ENCODE measurements at places on chromosomes 4 and X.

GRCh38 chr4:38153387-38153760 lies 193.2 kb downstream of the PTTG2 start:
- DNase-seq, result no peak

DNA sequence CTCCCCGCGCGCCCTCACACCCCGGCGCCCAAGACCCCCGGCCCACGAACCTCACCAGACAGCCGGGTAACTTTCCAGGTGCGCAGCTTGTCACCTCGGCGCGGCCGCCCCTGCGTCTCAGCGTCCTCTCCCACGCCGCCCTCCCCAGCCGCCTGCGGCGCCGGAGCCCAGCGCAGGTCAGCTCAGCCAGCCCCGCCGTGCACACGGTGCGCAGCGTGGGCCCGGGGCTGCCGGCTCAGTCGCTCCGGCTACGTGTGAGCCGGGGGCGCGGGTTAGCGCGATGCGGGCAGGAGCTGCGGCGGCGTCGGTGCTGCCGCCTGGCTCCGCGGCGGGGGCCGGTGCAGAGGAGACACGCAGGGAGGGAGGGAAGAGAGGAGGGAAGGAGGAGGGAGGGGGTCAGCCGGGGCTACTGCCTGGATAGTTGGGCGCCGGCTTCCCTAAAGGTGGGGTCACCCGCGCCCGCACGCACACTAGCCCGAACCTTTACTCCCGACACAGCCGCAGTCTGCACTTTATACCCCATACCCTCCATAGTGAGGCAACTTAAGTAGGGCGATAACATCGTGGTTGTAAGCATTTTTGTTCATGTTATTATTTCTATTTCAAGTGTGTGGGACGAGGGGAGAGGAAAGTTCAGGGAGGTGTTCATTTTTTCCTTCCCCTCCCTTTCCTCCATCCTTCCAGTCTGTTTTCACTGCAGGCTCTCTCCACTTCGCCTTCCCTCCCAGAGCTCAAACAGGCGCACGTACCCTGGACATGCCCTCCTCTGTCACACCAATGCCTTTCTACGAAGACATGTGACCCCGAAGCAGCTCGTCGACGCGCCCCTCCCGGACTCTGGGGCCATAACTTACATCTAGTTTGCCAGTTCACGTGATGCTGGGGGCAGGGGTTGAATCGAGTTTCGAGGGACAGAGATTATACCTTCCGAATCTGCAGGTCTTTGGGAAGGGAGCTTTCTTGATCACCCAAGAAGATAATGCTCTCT lies at the start of gene PRKG2:
Gene PRKG2, minus strand, starts transcription at position 342 of the 988 bp plus-strand sequence. CDS start 10,175 bp downstream, outside the sequence.
- DNase-seq, result no peak

- no peak for DNase-seq
Measured at GRCh38 chr4:37461801-37462200, 217.3 kb downstream of the NWD2 start.

DNA sequence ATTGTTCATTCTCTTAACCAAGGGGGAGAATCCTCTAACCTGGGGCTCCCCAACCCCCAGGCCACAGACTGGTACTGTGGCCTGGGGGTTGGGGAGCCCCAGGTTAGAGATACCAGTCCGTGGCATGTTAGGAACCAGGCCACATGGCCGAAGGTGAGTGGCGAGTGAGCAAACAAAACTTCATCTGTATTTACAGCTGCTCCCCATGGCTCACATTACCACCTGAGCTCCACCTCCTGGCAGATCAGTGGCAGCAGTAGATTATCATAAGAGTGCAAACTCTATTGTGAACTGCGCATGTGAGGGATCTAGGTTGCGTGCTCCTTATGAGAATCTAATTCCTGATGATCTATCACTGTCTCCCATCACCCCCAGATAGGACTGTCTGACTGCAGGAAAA lies 957.2 kb upstream of the PRKX start:
- DNase-seq, result no peak

- no peak for DNase-seq
Measured at GRCh38 chr4:126479709-126480108, 1153.0 kb upstream of the INTU start.

GRCh38 chrX:86829786-86830185 lies 681.5 kb downstream of the DACH2 start:
- DNase-seq, result no peak

DNA sequence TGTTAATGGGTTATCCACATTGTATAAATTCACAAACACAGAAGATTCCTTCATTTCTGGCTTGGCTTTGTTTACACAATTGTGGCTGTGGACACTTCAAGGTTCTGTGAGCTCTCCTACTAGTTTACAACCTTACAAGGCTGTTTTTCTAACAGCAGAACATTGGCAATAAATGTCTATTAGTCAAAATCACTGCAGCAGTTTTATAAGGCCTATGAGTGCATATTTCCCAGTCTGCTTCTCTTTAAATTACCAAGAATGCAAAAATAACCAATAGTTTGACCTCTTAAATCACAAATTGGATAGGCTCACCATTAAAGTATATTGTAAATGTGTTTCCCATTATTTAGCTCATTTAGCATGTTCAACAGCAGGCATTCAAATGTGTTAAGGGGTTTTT lies 239.2 kb downstream of the DKK2 start:
- DNase-seq, result no peak

DNA sequence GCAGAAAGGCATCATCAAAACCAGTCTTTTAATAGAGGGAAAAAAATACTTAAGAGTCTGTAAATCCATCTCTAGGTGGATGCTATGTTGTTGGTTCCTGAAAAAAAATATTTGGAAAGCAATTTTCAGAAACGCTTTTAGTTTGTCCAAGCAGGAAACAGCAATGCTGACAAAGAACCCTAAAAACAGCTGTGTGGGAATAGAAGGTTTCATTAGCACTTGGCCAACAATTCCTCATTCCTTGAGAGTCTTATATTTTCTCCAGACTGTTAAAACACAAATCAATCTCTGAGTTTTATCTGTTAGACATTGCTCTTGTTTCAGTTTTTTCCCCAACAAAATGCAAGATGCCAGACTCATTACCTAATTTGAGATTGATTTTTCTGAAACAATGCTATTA lies 6.4 kb downstream of the MXRA5 start:
- DNase-seq, result no peak

DNA sequence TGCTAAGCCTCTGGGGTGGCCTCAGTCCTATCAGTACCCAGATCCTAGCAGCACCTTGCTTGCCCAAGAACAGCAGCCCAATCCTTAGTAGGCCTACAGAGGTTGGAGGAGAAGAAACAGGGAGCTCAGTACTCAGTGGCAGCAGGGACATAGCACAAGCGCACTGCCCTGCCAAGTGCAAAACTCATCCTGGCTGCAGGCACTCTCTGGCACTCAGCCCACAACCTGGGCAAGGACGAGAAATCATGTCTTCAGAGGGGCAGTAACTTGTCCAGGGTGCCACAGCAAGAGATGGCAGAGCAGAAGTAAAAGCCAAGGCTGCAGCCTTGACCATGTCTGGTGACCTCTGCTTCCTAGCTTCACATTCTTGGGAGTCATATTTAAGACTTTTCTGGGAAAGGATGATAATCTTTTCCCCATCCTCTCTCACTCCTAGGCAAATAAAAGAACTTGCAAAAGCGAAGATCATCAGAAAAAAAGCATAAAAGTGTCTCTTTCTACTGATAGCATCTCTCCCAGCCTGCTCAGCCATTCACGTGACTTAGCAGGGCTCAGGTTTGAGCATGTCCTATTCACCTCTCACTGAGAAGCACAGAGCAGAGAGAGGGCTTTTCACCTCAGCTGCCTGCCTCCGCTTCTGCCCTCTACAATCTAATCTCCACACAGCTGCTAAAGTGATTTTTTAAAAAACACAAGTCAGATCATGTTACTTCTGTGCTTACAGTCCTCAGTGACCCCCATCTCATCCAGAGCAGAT lies 37.2 kb upstream of the MAGEA4 start:
- DNase-seq, result no peak

GRCh38 chr4:13529128-13529919 lies 15.0 kb downstream of the NKX3-2 start:
- no peak for DNase-seq

- DNase-seq, result peak; percentile 7
Measured at GRCh38 chr4:170374770-170375169, 285.0 kb upstream of the AADAT start.

GRCh38 chrX:135892781-135893180 lies 463 bp downstream of the CT45A10 start:
- no peak for DNase-seq

GRCh38 chrX:20313899-20314298 lies 47.2 kb upstream of the RPS6KA3 start:
- no peak for DNase-seq

All from SK-N-DZ (cell line).